Fibroblast of skin of abdomen (primary cell): ENCODE measurements at places on chromosomes 5 and 9.
A peak's percentile ranks its signal among the peaks of the same experiment; 100 is the strongest.

GRCh38 chr9:135440620-135441019 lies 39.0 kb upstream of the PPP1R26 start:
- no peak for DNase-seq

DNA sequence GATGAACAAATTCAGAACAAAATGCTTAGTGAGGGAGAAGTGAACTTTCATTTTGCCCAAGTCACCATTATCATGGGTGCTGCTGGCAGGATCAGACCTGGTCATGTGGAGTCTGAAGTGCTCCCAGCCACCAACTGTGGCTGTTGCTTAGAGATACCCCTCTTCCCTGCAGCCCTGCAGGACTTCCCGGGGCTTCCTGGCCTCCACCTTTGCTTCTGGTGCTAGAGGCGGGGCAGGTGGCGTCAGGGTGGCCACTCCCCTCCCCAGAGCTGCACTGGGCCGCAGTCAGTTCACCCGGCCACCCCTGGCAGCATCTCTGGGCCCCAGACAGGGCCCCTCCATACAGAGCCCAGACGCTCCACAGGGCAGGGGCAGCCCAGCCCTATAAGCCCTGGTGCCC lies 30.0 kb upstream of the SLC12A7 start:
- no peak for DNase-seq

- peak; percentile 13 for DNase-seq
Measured at GRCh38 chr5:124030043-124030491, 518.1 kb downstream of the CSNK1G3 start.

- no peak for DNase-seq
Measured at GRCh38 chr5:92237896-92238295, 854.8 kb upstream of the ARRDC3 start.

DNA sequence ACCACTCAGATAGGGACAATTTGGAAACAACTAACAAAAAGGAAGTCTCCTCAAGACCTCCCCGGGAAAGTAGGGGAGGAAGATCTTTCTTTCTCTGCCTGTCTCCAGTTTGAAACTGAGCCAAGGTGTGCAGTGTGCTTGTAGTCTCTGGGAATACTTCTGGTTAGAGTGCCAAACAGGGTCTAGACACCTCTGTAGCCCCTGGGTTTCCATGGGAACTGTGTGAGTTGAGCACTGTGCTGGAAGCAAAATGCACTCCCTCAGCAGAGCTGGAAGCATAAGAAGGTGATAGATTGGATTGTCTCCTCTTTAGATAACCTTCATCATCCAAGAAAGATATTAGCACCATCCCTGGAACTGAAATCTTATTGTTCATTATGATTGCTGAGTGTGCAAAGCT lies 129.2 kb upstream of the TNPO1 start:
- DNase-seq, result no peak

DNA sequence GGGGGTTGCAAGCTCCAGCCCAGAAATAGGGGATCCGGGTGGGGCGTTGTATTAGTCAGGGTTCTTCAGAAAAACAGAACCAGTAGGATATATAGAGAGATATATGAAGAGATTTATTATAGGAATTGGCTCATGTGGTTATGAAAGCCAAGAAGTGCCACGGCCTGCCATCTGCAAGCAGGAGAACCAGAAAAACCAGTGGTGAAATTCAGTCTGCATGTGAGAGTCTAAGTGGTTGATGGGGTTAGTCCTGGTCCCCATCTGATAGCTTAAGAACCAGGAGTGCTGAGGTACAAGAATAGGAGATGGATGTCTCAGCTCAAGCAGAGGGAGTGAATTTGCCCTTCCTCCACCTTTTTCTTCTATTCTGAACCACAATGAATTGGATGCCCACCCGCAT lies 123.4 kb upstream of the APC start:
- DNase-seq, result no peak

DNA sequence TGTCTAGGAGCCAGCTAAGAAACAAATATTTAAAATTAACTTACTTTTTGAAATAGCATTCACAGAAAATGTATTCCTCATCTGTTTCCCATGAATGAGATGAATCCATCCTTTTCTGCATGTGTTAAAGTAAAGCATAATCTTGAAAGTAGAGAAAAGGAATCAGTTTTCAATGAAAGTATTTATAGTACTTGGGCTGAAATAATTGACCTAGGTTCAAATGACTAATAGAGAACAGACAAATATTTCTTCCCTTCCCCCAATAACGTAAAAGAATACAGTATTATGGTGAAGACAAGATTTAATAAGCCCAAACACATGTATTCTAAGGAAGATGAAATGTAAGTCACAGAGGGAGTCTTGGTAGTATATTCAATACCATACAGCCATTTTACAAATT lies 403.5 kb downstream of the ZNF608 start:
- peak; percentile 27 for DNase-seq

GRCh38 chr9:93673839-93674334 lies 97.5 kb downstream of the PHF2 start:
- no peak for DNase-seq
